ENCODE measurements at places on chromosomes 6 and 20.

GRCh38 chr6:11460001-11460668 is 77.4 kb upstream of the TMEM170B start:
- DNase-seq = no peak

GRCh38 chr6:93562582-93562981 is 143.2 kb upstream of the EPHA7 start:
- no peak for DNase-seq

GRCh38 chr6:166907373-166907841 is 48.9 kb downstream of the RNASET2 start:
- DNase-seq = no peak

DNA sequence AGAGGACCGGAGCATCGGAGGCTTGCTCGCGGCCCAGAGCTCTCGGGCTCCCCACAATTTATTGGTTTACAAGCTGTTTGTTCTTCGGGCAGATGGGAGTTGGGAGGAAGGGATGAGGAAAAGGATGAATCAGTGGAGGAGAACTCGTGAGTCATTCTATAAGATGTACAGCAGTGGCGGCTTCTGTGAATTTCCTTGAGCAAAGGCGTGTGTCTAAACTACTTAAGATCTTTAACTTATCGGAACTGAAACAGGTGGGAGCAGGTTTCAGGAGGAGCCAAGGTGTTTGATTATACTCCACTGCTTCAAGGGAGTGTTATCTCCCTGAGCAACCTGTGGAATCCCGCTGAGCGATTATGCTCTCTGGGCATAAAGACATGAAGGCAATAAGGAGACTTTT is 50.5 kb upstream of the IBTK start:
- DNase-seq = no peak

DNA sequence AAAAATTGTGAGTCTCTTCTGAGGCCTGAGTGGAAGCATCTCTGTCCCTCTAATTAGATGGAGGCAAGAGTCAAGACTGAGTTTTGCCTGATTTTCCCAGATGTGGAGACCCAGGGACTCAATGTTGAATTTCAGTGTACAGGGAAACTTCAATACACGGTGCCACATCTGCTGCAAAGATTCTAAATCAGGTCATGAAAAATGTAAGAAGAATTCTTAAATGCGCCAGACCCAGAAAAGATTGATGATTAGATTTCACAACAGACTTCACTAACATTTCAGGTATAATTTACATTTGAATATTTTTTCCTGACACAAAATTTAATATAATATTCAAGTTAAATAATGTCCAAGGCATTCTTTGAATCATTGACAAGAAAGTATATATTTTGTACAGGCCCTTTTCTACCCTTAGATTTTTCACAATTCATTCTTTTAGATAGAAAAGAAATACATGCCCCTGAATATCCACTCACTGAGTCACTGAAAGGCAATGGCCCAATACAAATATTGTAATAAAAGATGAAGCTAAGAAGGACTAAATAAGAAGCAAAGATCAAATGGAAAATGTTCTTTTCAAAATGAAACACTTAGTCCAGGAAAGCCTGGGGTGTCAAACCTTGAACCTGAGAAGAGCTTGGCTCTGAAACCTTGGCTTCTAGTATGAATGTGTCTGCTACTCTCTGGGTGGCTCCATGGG is 18.2 kb upstream of the HDGFL1 start:
- DNase-seq = no peak

GRCh38 chr6:16256781-16257180 is 18.4 kb downstream of the GMPR start:
- no peak for DNase-seq

GRCh38 chr20:25053255-25054031 is 4.5 kb downstream of the ACSS1 start:
- peak; percentile 63 for DNase-seq

GRCh38 chr20:19851861-19852260 is 93.8 kb downstream of the RIN2 start:
- peak; percentile 29 for DNase-seq

DNA sequence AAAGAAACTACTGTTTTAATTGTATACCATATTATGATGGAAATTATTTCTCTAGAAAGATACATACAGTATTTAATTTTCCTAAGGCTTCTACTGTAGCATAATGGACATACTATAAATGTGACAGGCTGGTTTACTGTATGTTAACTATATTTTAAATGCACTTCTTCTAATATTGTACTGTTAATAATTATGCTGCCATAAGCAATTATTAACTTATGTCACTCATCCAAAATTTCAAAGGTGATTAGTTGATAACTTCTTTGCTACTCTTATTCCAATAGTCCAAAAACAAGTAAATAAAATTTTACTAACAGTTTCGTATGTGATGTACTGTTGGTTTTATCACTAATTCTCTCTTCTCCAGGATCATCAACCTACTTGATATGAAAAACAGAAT is 28.1 kb downstream of the HIVEP2 start:
- no peak for DNase-seq

- no peak for DNase-seq
Observed at GRCh38 chr20:20839771-20840170, 127.3 kb upstream of the RALGAPA2 start.

GRCh38 chr6:70549327-70549726 is 17.4 kb upstream of the SDHAF4 start:
- no peak for DNase-seq
